NCI-H1436 (cell line): ENCODE measurements at places on chromosomes 7 and 10.

DNA sequence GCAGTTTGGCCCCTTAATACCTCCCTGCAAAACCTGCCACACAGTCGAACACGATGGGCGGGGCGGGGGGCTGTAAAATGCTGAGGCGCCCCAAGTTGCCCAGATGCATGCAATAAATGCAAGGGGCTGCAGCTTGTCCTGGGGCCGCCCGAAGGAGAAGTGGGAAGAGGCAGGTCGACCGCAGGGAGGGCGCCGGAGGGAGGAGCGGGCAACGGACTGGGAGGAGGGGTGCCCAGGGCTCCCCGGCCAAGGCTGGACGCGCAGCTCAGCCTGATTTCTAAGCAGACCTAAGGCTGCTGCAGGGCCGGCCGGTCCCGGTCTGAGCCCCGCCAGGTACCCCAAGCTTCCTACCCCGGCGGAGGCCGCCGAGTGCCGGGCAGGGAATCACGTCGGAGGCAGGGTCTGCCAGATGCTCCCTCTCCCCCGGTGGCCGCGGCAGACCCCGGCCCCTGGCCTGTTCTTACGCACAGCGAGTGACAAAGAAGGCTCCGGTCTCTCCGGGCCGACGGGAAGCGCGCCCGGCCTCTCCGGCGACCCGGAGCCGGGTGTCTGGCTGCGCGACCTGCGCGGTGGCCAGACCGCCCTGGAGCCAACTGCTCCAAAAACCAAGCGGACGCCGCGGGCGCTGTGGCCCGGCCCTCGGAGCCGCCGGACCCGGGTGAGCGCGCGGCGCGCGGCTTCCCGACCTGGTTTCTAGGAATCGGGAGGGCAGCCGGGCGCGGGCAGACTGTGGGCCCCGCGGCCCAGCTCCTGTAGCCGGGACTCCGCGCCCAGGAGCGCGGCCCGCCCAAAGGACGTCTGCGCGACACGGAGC, 744 bp upstream of the EBF3 start:
- no peak for DNase-seq

GRCh38 chr10:31083765-31084184, 52.1 kb upstream of the ZNF438 start:
- peak; percentile 28 for DNase-seq

DNA sequence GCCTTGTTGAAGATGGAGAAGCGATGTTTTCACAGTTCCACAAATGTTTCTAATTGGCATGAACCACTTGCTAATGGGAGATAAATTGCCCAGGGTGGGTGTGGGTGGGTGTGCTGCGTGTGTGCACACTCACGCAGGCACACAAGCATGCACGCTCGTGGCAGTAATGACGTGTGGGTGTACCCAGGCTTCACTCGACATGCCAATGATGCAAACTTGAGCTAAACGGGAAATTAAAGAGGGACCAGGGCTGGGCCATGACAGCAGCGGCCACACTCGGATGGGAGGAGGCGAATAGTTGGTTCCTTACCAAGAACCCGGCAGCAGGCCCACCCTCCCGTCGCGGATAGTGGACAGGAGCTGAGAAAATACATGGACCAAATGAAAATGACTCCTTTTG, 159.9 kb downstream of the TRIL start:
- DNase-seq, result no peak

DNA sequence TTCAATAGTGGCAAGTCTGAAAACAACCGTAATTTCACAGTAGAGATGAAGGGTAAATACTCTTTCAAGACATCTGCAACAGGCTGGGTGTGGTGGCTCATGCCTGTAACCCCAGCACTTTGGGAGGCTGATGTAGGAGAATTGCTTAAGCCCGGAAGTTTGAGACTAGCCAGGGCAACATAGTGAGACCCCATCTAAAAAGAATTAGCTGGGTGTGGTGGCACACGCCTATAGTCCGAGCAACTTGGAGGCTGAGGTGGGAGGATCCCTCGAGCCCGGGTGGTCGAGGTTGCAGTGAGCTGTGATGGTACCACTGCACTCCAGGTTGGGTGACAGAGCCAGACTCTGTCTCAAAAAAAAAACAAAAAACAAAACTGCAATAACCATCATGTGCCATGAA, 71.8 kb downstream of the PFKFB3 start:
- DNase-seq, result no peak

- DNase-seq, result no peak
Measured at GRCh38 chr10:56135828-56136227, 225.2 kb downstream of the ZWINT start.

DNA sequence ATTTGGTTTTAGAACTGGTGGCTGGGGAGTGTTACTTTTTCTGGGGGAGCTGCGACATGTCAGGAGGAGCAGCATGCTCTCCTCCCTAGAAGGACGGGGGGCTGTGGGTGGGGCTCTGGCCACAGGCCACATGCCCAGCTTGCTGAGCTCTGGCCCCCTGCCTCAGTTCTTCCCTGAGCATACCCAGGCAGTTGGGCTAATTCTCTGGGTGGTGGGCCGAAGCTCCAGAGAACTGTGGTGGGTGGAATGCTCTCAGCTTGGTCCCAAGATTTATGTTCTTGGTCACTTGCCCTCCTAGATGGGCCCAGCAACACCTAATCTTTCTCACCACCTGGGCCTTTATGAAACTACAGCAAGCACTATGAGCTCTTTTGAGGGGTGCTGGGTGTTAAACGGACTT, 5.1 kb upstream of the ZNF775 start:
- no peak for DNase-seq

GRCh38 chr7:43612128-43612527, 29.2 kb downstream of the STK17A start:
- no peak for DNase-seq

GRCh38 chr10:15764892-15765454, 45.3 kb upstream of the ITGA8 start:
- no peak for DNase-seq

DNA sequence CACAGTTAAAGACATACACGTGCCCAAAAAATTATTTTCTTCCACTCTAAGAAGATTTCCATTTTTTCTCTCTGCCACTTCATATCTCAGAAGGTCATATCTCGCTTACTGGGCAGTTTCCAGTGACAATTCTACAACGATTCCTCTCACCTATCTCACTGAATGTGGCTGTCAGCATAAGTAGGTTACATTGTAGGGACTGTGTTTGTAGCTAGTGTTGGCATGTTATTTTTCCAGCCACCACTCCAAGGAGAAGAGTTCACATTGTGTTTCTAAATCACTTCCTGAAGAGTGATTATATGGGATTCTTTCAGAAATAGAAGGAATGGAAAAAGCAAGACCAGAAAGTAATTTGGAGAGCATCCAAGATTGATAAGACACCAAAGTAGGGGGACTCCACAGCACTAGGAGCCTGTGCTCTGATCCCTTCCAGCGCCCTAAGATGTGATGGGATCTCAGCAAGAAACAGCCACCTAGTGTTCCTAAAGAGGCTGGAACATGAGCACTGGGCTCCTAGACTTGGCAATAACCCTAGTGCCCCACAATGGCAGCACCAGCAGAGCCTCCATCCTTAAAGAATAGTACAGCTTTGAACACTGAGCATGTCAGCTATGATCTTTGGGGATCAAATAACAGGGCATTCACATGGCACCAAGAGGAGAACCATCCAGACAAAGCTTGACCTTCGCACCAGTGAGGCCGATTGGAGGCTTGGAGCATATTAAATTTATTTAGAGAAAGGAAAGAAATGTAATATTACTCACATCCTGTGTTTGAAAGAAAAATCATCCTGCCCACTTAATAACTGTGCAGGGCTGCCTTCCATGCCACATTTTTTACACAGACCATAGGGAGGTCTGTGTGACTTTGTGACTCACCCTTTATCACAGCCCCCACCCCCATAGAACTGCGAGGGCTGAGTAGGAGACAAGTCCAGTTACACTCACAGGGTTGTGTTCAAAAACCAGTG, 51.8 kb downstream of the CAV1 start:
- no peak for DNase-seq

GRCh38 chr7:43850348-43851116, 18.8 kb downstream of the MRPS24 start:
- no peak for DNase-seq

DNA sequence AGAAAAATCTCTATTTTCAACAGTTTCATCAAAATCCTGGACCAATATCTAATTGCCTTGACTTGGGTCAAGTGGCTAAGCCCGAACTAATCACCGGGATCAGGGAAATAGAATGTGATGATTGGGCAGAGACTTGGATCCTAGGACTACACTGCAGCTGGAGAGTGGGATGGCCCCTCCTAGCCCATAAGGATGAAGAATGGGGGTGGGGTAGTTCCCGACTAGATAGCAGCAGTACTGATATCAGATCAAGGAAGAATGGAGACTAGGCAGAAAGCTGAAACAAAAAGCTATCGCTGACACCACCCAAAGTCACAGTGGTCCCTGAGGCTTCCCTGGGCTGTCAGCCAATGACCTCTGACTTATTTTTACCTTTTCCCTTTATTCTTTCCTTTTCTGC, 160.4 kb upstream of the PHYHIPL start:
- no peak for DNase-seq

GRCh38 chr7:135980665-135981180, 3.6 kb upstream of the MTPN start:
- DNase-seq, result no peak

GRCh38 chr10:63563623-63564022, 42.4 kb downstream of the REEP3 start:
- DNase-seq, result no peak

- DNase-seq, result no peak
Measured at GRCh38 chr10:5470062-5470751, 29.2 kb downstream of the CALML5 start.

DNA sequence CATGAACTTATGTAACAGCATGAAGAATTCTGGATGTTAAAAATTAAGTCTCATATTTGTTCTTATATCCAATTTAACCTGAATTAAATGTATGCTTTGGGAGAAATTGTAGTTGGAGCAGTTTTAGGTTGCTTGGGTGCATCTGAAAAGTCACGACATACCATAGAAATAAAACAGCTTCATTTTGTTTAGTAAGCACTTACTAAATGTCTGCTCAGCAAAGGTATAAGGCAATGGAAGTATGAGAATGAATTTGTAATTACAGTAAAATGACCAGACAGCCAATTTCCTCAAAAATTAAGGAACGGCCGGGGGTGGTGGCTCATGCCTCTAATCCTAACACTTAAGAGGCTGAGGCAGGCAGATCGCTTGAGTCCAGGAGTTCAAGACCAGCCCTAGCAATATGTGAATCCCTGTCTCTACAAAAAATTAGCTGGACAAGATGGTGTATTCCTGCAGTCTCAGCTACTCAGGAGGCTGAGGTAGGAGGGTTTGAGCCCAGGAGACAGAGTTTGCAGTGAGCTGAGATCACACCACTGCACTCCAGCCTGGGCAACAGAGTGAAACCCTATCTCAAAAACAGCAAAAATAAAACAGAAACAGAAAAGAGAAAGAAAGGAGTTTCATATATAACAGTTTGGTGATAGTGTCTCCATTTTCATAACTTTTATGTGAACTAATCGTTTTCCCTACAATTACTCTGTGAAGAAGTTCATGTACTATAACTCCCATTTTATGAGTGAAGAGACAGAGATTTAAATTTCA, 47.2 kb upstream of the KLF6 start:
- DNase-seq, result no peak

GRCh38 chr7:49778731-49779270, 5.4 kb downstream of the VWC2 start:
- no peak for DNase-seq

DNA sequence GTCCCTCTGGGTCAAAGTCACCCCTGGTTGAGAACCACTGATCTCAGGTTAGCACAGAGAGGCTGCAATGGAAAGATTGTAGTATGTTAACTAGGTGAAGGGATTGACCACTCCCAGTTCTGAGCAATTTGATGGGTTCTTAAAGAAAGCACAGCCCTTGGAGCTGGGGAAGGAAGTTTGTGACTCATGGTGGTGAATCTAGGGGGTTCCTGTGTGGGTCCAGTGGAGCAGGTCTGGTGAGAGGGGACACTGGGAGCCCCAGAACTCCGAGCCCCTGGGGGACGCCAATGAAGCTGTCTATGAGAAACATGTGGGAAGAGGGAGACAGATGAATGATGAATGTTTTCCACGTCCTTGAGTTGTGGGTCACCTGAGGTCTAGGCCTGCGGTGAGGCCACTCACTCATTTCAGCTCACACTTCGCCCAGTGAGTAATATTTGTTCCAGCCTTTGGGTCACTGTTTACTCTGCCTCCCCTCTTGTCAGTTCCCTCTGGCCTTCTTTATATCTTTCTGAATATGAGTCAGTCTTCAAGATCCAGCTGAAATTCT, 341.9 kb downstream of the LRMDA start:
- no peak for DNase-seq

DNA sequence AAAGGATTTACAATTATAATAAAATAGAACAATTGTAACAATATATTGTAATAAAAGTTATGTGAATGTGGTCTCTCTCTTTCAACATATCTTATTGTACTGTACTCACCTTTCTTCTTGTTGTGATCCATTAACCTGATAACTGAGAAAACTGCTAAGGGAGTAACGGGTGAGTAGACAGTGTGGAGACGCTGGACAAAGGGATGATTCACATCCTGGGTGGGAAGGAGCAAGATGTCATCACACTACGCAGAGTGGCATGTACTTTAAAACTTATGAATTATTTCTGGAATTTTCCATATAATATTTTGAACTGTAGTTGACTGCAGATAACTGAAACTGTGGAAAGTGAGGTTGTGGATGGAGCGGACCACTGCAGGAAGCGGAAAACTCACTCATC, 91.2 kb upstream of the PLPP4 start:
- DNase-seq, result no peak
